ENCODE measurements at places on chromosomes 6 and 20.

- DNase-seq = no peak
These were observed 118.0 kb downstream of the ARMC2 start for GRCh38 chr6:108966251-108966650.

DNA sequence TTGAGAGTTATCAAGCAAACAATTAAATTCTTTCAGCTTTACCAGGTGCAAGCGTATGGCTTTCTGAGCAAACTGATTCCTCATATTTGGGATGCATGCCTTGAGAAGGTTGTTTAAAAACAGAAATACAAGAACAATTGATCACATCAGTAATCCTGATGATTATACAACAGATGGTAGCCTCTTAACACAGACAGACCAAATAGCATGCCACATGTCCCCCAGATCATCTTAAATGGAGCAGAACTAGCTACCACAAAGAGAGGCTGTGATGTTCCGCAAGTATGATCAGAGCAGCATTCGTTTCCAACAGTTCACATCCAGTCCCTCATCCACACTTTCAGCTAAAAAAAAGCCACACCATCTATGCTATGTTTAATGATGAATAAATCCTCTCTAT is 246.2 kb upstream of the NRSN1 start:
- DNase-seq = no peak

- no peak for DNase-seq
These were observed 176.4 kb downstream of the TBC1D32 start for GRCh38 chr6:121157906-121158305.

- DNase-seq = no peak
These were observed 101.5 kb upstream of the SLC24A3 start for GRCh38 chr20:19110881-19111460.

GRCh38 chr6:41573276-41573675 is 27.1 kb downstream of the FOXP4 start:
- DNase-seq = no peak
